Effector CD8-positive, alpha-beta T cell (primary cell): ENCODE measurements at places on chromosomes 7 and 10.

- DNase-seq: no peak
Measured at GRCh38 chr7:157445246-157445955, 108.6 kb downstream of the DNAJB6 start.

DNA sequence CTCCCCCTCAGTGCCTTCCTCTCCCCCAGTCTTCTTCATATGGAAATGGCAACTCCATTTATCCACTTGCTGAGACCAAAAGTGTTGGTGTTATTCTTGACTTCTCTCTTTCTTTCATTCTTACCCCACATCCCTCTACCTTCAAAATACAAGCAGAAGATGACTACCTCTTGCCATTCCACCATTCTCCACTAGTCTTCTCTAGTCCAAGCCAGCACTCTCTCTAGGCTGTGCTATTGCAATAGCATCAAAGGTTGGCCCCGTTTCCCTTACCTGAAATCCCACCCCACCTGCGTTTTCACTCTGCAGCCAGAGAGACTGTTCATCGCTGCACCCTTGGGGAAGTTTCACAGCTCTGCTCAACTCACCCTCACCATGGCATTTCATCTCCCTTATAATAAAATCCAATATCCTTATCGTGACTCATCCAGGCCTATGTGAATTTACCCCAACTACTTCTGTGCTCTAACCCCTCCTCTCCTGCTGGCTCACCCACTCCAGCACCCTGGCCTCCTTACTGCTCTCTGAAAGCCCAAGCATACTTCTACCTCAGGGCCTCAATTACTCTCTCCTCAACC is 109.1 kb downstream of the LSM5 start:
- DNase-seq: no peak

DNA sequence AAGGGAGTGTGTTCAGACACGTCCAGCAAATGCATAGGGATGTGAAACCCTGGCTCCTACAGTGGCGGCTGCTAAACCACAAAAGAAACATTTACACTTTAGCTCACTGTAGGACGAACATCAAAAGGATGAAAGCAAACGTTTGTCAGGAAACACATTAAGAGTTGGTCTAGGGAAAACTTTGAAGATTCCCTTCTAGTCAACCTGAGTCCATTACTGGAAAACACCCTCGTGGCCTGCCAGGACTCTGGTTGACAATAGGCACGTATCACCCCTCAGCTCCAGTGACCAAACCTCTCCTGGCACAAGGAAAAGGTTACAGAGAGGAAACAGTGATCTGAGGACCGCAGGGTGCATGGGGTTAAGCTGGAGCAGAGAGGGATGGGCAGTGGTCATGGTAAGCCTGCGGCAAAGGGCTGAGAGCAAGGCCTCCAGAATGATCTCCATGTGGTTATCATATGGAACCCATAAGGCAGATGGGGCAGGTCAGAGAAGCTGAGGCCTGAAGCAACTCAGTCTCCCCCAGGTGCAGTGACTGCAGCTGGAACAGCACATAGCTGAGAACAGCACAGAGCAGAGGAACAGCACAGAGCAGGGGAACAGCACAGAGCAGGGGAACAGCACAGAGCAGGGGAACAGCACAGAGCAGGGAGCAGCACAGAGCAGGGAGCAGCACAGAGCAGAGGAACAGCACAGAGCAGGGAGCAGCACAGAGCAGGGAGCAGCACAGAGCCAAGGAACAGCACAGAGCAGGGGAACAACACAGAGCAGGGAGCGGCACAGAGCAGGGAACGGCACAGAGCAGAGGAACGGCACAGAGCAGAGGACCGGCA is 49.9 kb downstream of the CHST15 start:
- no peak for DNase-seq

- no peak for DNase-seq
Measured at GRCh38 chr10:113345826-113346624, 206.8 kb upstream of the HABP2 start.

DNA sequence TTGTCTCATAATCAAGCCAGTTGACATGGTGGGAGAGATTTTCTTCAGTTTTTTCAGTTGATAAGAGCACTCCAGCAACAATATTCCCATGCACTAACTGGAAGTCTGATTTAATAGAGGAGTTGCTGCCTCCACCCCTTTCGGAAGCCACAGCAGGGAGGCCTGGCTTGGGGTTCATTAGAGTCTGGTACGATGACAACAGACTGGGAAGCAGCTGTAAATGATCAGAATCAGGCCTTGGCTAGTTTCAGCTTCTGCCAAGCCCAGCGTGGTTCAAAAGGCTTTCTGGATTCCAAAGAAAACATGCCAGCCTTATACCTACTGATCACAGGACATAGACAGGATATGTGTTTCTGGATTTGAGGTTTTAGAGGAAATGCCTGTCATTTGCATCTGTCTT is 274.0 kb downstream of the CSTF2T start:
- DNase-seq: no peak

- DNase-seq: no peak
Measured at GRCh38 chr10:89966211-89966610, 264.8 kb downstream of the KIF20B start.

- no peak for DNase-seq
Measured at GRCh38 chr10:25982107-25982506, 48.1 kb downstream of the MYO3A start.

DNA sequence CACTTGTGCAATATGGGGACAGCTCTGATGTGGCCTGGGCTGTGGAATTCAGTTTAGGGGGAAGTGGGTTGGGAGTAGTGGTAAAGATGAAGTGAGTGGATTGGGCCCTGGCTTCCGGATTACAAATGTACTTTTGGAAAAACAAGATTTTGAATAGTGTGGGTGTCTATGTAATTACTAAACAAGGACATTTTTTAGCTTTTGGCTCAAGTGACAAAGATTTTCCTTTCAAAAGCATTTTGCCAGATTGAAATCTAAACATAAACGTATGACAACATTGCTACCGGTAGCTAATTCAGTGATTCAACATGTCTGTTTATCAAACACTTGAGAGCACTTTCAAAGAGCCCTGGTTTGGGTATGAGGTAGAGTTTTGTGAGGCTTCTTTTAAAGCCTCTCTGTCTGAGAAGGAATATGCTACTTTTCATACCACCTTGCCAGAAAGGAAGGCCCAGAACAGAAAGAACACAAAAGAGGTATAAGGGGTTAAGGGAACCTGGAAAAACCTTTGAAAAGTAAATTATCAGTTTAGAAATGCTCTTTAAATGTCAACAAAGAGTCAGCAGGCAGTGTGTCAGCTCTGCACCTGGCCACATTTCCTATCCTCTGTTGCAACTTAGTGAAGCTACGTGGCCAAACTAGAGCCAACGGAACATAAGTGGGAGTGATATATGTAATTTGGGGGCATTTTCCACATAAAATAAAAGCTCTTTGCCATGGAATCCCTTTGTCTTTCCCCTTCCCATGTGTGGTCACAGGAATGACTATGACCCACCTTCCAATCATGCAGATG is 516.1 kb downstream of the NRG3 start:
- no peak for DNase-seq

- peak; percentile 20 for DNase-seq
Measured at GRCh38 chr10:11874568-11875493, 51.7 kb downstream of the PROSER2 start.

GRCh38 chr7:18437101-18437500 is 58.4 kb upstream of the HDAC9 start:
- DNase-seq: no peak

GRCh38 chr10:30752481-30752881 is 122.9 kb upstream of the LYZL2 start:
- DNase-seq: no peak

DNA sequence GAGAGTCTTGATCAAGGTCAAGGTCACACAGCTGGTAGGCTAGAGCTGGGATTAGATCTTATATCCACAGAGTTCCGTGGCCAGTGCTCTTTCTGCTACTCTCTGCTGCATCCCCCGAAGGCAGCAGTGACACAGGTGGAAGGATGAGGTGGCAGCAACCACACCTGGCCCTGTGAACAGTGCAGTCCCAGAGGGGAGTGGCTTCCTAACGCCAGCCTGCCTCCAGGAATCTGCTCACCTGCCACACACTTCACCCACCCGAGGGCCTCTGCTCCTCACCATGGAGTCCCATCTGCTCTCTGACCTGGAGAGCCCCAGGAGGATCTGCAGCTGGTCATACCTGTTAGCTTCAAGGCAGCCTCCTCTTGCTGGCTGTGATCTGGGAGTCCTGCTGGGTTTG is 484.2 kb downstream of the PLXNA4 start:
- DNase-seq: no peak

DNA sequence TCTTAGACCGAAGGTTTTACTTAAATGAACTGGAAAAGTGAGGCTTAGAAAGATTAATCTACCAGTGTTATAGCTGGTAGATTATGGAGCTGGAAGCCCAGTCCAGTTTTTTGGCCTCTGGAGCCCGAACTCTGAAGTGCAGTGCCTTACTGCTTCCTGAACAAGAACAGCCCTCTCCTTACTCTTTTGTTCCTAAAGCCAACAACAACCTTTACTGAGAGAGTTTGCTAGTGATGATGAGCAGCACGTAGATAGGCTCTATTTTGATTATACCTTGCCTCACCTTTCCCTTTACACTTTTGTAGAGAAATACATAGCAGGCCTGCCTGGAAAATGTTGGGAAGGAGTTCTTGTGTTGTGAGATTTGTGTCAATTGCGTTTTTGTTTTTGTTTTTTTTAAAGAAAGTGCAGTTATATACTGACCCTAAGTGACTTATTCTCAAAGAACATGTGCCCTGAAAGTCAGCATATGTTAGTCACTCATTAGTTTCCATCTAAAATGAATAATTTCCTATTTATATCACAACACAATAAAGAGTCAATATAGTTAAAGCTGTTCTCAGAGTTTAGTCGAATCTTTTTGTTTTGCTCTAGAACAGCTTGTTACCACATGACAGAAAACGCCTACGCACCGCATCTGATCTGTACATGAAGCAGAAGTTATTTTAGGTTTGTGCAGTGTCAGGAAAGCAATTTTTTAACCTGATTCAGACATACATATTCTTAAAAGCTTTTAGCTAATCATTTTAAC is 33.0 kb downstream of the PLEKHA1 start:
- DNase-seq: no peak

DNA sequence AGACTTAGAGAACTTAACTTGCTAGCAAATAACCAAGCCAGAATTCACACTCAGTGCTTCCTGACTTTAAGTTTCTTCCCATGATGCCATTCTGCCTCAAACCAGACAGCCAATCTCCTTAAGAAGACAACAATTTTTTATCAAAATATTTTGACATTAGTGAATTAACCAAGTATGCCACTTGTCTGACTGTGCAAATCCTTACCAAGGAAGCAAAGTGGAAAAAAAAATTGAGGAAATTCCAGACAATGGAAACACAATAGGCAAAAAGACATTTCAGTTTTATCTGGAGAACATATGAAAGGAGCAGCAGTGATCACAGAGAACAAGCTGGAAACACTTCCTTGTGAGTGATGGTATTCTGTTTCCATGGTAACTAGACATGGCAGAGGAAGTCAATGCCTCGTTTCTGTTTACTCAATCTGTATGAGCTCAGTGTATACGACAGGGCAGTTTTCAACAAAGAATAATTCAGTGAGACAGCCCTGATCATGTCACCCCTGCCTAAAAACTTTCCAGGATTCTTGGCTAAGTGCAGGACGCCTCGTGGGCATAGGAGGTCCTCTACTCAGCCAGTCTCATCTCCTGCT is 114.2 kb downstream of the DYNC1I1 start:
- DNase-seq: no peak

DNA sequence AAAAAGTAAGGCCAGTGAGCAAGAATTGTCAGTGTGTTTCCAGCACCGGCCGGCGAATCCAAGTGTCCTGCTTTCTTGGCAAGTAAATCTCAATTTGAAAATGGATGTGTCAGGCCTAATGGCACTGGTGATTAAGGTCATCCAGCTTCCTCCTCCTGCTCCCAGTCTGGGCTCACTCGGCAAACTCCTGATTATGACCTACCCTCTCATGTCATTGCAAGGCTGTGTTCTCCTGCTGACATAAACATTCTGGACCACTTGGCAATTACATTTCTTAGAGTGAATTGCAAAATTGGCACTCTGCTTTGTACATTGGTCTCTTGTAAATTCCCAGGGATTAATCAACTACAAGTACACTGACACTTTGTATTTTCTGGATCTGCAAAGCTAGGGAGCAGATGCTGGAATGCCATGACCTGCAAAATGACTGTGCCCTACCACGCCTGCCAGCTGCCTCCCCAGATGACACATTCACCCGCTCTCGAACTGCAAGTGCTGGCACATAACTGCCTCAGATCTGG is 473.8 kb downstream of the KIF20B start:
- no peak for DNase-seq

DNA sequence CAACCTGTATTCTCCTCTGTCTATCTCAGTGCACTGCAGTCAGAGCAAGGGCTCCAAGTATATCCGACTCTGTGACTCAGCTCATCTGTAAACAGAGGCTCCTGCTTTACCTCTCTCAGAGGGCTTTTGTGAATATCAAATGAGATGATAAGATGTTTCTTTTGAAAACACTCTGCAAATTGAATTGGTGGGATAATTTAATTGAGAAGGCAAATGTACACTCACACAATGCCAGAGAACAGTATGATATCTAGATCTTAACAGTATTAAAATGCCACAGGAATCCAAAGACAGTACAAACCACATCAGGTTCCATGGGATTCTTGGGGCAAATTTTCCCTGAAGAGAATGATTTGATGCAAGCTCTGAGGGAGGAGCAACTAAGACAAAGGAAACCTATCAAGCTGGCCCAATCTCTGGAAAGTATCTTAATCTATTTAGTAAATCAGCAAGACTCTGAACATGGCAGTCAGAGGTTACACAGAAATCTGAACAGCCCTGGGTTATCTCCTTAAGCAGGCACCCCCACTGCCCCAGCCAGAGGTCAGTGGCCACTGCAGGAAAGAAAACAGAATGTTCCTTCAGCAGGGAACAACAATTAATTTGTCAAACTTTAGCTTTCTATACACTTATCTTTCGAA is 45.9 kb downstream of the DOCK4 start:
- DNase-seq: no peak

GRCh38 chr7:42900842-42901241 is 11.0 kb downstream of the C7orf25 start:
- DNase-seq: no peak

GRCh38 chr10:127314797-127315196 is 118.4 kb upstream of the INSYN2A start:
- DNase-seq: no peak

DNA sequence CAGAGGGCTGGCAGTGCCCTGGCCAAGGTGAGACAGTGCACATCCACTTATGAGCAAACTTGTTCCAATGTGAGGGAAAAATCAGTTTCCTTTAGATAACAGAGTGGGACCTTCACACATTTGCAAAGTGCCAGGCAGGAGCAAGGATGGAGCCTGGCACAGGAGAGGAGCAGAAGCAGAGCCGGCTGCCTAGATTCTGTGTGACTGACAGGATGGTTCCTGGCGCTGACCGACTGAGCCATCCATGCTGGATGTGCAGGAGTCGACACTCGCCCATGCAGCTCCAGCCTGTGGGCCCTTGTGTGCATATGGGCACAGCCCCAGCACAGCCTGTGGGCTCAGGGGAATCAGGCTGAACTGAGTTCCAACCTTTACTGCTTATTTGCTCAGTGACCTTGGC is 346.5 kb downstream of the GRID1 start:
- DNase-seq: no peak

- no peak for DNase-seq
Measured at GRCh38 chr10:115321360-115321759, 228.2 kb downstream of the ATRNL1 start.

- DNase-seq: no peak
Measured at GRCh38 chr7:22670422-22670815, 56.6 kb upstream of the IL6 start.
